ENCODE measurements at places on chromosomes 3 and 15. TPM values are rescaled to one million over a fixed set of nuclear protein-coding genes. Genes with fewer than 3 reads are reported as not detected.

GRCh38 chr3:4751502-4752101 is 227.6 kb upstream of the BHLHE40 start:
- peaks cover 67% of the 10 kb centered on the region for H3K4me1 ChIP-seq
- H3K4me3 ChIP-seq: no peak overlapping the region
- H3K36me3 ChIP-seq: peaks cover 37% of the 10 kb centered on the region
- DNase-seq: no peak
- H3K27me3 ChIP-seq: peaks cover 4% of the 10 kb centered on the region

DNA sequence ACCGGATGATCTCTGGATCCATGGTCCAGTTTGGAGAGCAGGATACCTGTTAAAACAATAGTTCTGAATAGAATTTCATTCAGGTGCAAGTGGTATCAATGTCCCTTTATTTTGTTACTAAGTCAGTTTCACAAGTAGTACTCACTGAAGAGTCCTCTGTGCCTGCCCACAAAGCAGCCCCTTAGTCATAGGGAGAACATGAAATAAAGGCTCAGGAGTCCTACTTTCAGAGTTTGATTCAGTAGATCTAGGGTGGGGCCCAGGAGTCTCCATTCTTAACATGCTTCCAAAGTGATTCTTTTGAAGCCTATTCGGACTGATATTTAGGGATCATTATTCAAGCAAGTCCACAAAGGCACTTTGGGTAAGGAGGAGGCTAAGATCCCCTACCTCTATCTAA is 79.8 kb upstream of the ACKR4 start:
- DNase-seq: no peak
- no peaks in the 10 kb centered on the region for H3K4me1 ChIP-seq

- no peaks in the 10 kb centered on the region for H3K27me3 ChIP-seq
- no peak overlapping the region for H3K27ac ChIP-seq
- DNase-seq: no peak
- no peaks in the 10 kb centered on the region for H3K4me1 ChIP-seq
- no peaks in the 10 kb centered on the region for H3K36me3 ChIP-seq
- no peak overlapping the region for H3K4me3 ChIP-seq
Observed at GRCh38 chr3:100545371-100545770, 53.0 kb downstream of the TMEM45A start.

GRCh38 chr3:112746675-112747280 is 99.9 kb downstream of the CD200R1L start:
- H3K4me3 ChIP-seq: no peak overlapping the region
- no peak for DNase-seq
- peaks cover 2% of the 10 kb centered on the region for H3K27me3 ChIP-seq
- no peaks in the 10 kb centered on the region for H3K36me3 ChIP-seq
- H3K27ac ChIP-seq: no peak overlapping the region

DNA sequence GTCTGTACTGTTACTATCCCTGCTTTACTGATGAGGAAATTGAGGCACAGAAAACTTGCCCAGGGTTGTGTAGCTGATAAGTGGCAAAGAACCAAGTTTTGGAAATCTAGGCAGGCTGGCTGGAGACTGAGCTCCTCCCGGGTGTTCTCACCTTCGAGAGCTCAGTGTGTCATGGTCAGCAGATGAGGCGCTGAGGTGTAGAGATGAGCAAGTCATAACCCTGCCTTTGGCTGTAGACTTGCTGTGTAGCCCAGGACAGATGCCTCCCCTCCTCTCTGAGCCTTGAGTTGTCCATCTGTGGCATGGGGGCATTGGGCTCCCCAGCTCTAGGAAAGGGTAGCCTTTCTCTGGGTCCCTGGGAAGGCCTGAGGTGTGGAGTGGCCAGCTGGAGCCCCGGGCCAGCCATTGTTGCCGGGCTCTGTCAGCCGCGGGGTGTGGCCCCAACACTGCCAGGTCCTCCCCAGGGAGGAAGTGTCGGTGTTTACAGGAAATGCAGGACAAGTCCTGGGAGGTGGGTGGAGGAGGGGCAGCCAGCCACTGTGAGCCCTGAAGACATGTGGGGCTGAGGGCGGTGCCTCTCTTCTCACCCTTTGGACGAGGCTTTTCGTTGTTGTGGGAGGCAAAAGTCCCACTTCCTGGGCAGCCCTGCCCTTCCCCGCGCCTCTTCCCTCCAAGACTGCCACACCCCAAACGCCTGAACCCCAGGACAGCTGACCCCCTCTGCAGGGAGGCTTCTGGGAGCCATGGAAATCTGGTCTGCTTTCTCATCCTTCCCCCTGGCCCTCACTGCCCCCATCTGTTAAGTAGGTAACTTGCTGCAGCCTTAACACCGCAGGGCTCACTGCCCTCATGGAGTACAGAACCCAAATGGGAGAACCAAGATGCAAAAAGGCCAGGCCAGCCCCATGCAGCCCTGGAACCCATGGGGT is 29.1 kb downstream of the FGD5 start:
- H3K4me3 ChIP-seq: peak overlapping the region; percentile 11
- peaks cover 4% of the 10 kb centered on the region for H3K36me3 ChIP-seq

DNA sequence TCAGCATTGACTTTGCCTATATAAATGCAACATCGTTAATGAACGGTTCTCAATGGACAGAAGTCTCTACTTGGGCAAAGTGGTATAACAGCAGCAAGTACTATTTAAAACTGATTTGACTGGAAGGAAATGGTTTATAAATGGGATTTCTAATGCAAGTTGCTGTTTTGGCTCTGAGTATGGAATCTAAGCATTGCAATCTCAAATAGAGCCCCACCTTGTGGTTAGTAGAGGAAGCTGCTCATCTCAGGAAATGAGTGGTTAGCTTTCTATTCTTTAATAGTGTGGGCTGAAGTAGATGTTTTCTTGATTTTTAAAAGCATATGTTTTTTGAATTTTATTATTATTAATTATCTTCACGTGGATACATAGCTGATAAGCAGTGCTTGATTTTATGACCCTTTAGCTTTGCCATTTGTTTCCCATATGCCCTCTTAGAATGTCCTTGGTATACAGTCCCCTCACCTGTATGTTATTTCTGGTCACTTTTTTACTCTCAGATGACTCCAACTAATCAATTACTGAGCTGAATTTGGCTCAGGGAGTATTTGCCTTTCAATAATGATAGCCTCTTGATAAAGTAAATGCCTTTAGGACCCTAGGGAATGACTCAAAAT is 67.1 kb downstream of the OXSM start:
- H3K27ac ChIP-seq: no peak overlapping the region
- H3K27me3 ChIP-seq: no peaks in the 10 kb centered on the region
- DNase-seq: no peak

DNA sequence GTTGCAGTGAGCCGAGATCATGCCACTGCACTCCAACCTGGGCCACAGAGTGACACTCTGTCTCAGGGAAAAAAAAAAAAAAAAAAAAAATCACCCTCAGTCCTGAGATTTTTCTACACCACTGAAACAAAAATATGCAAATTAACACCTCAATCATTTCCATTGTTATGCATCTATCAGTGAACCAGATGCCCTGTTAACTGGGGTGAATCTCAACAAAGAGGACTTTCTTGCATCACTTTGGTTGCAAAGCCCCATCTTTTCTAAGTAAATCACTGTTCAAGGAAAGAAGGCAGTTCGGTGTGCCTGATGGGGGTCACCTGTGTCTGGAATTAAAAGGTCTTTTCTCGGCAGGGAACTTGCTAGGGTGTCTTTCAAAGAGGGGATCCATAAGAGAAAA is 421.6 kb downstream of the EPHB1 start:
- H3K4me1 ChIP-seq: peaks cover 10% of the 10 kb centered on the region
- H3K4me3 ChIP-seq: no peak overlapping the region
- H3K36me3 ChIP-seq: no peaks in the 10 kb centered on the region
- DNase-seq: no peak
- H3K27me3 ChIP-seq: no peaks in the 10 kb centered on the region

DNA sequence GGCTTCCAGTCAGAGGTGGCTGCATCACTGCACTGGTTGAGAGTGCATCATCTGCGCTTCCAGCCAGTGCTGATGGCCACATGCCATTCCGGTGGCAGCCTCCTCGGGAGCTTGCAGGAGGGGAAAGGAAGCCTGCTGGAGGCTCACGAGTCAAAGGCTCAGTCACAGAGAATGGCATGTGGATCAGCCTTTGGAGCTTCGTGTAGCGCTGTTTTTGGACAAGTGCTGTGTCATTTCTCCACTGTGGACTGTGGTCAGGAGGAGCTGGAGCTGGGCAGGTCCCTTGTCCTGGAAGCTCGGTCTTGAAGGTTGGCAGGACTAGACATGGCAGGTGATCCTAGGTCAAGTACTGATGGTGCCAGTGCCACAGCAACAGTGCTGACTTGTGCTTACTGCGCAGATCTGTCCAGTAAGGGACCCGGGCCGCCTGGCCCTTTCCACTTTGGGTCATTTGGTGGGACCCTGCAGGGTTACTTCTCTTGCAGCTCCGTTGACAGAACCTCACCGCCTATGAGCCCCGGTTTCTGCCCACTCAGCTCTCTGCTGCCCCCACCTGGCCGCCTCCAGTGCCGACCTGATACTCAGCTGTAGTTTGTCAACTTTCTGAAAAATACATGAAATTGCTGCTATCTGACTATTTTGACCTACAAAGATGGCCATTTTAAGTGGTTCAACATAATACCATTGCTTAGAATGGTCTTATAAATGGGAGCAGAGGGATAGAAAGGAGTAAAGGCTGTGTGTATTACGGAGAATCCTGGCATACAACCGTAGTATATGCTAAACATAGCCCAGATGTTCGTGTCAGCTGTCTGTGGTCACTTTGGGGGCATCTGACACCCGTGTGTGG is 27.6 kb upstream of the TRPM1 start:
- DNase-seq: peak; percentile 86
- no peaks in the 10 kb centered on the region for H3K4me1 ChIP-seq
- no peak overlapping the region for H3K27ac ChIP-seq

CCR3 gene
- not detected for total RNA-seq

CELSR3 gene
- total RNA-seq: 7.6 TPM

Data from endothelial cell (in vitro differentiated cells).